Stimulated activated CD8-positive, alpha-beta memory T cell treated with anti-CD3 and anti-CD28 coated beads, Interleukin-12 subunit alpha, Interleukin-12 subunit beta, amount 100 ng/mL, for 4 hours (primary cell): ENCODE measurements at places on chromosomes 13 and 19.

GRCh38 chr19:3108775-3109174 is 14.6 kb downstream of the GNA11 start:
- peak; percentile 56 for DNase-seq

GRCh38 chr19:17411801-17412200 is 6.4 kb upstream of the BST2 start:
- DNase-seq, result no peak

GRCh38 chr19:45640849-45641273 is 1.7 kb upstream of the EML2 start:
- no peak for DNase-seq

DNA sequence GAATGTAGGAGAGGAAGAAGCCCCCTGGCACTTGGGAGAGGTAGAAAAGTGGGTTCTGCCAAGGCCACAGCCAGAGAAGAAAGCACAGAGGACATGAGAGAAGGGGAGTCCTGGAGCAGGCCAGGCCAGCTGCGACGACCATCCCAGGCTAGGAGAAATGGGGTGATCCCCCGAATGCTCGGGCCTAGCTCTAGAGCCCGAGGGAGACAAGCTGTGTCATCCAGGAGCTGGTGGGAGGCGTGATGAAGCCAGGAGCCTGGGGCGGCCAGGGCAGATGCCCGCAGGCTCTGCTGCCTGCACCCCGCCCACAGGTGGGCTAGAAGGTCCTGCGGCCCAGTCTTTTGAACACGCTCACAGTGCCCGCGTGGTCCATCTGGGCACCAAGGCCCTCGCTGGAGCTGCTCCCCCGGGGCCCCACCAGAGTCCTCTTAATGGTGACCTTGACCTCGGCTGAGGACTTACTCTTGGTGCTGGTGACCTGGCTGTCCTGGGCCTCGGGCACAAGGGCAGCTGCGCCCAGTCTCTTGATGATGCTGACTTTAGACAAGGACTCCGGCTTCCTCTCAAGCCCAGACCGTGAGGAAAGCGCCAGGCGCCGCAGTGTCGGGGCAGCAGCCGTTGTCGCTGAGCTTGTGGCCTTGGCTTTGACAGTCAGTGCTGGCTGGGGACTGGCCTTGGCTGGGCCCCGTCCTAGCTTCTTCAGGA is 26.5 kb downstream of the C19orf47 start:
- no peak for DNase-seq

DNA sequence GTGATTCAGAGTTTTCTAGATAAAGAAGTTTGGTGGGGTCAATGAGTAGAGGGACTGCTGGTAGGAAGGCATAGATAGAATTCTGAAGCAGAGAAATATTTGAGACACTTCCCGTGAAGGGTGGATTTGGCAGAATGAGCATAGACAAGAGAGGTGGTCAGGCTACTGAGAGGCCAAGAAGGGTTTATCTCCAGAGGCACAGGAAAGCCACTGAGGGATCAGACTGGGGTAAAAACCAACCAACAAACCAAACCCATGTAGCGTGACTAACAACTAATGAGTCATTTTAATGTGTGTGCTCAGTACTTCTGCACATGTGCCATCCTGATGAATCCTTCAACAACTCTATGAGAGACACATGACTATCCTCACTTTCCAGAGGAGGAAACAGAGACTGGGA is 60.0 kb upstream of the SERP2 start:
- no peak for DNase-seq

GRCh38 chr13:88066847-88067246 is 395.7 kb downstream of the SLITRK5 start:
- no peak for DNase-seq
